ENCODE measurements at places on chromosomes 7 and 10.
A peak's percentile ranks its signal among the peaks of the same experiment; 100 is the strongest.

- peak; percentile 89 for DNase-seq
Observed at GRCh38 chr7:76069238-76069638, 21.3 kb downstream of the MDH2 start.

GRCh38 chr10:121654021-121654545 lies 55.8 kb upstream of the FGFR2 start:
- no peak for DNase-seq

GRCh38 chr10:76946270-76946669 lies 691.3 kb downstream of the KCNMA1 start:
- peak; percentile 17 for DNase-seq

DNA sequence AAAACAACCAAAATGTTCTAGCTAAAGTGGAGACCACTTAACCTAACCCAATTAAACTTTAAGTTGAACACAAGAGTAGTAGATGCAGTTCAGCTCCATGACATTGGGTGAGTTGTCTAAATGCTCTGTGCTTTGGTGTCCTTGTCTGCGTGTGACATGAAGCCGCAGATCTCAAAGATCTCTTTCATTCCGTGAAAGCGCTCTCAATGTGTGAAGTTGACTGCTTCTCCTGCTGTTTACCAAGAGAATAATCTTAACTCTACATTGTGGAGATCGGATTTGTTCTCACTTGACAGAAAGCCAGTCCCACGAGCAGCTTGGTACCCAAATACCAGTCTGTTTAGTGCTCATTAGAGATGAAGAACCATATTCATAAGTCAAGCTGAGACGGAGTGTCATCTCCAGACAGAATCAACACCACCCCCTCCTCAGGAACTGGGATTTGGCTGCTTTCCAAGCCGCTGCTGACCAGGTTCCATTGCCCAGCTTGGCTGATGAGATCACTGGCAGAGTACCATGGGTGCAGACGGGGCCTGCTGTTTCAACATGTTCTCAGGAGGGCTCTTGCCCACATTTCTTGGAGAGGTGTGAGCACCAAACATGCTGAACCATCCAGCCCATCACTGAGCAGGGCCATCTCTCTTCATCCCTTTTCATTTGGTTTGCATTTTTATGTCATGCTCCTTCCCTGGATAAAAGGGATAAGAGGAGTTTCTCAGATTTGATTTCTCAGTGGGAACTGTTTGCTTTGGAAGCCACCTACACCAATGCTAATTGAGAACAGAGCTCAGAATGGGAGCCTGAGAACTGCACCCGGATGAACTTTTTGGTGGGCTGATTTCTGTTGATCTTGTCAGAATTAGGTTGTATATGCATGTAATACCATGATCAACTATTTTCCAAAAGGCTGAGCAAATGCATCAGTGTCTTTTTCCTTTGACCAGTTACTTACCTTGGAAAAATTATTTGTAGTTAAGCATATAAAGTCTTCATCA lies 95.8 kb upstream of the AGBL3 start:
- no peak for DNase-seq

- DNase-seq, result no peak
Observed at GRCh38 chr7:36203071-36203790, 50.2 kb downstream of the EEPD1 start.

DNA sequence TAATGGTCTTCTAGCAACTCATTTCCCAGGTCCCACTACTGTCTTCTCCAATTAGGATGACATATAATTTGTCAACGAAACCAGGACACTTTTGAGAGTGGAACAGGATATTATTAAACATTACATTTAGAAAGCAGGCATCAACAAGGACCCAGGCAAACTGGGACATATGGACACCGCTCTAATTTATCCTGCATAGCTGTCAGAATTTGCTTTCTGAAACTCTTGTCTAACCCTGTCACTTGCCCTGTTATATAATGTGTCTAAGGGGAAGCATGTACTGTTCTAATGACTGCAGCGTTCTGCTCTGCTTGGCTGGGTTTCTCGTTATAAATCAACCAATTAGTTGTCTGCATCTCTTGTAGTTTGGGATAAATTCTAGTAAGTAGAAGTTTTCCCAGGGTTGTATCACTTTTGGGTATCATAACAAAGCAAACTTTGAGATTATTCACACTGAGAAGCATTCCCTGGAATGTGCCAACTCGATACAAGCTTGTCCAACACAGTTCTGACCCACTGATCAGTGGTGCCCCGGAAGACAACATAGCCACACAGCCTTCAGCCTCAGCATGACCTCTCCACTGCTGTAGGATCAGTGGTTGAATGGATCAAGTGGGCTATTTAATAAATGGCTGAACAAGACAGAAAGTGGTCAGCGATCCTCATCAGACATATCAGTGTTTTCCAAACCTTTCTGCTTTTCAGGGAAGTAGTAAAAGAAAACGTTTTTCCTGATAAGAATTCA lies 228.1 kb downstream of the KIF20B start:
- no peak for DNase-seq

DNA sequence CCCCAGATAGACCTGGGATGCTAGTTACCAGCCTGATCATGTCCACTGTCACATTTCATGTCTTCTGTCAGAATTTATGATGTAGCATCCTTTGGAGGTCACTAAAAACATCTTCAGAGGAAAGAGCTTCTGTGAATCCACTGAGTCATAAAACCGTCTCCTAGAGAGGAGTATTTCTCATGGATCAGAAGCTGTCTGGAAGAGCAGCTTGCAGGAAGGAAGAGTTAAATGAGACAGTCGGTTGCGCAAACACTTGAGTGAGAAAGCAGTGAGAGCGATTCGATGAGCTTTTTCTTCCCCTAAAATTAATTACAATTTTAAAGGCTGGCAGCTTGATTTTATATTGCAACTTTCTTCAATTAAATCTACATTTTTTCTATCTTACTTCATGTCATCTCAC lies 47.2 kb upstream of the WDR11 start:
- DNase-seq, result no peak

DNA sequence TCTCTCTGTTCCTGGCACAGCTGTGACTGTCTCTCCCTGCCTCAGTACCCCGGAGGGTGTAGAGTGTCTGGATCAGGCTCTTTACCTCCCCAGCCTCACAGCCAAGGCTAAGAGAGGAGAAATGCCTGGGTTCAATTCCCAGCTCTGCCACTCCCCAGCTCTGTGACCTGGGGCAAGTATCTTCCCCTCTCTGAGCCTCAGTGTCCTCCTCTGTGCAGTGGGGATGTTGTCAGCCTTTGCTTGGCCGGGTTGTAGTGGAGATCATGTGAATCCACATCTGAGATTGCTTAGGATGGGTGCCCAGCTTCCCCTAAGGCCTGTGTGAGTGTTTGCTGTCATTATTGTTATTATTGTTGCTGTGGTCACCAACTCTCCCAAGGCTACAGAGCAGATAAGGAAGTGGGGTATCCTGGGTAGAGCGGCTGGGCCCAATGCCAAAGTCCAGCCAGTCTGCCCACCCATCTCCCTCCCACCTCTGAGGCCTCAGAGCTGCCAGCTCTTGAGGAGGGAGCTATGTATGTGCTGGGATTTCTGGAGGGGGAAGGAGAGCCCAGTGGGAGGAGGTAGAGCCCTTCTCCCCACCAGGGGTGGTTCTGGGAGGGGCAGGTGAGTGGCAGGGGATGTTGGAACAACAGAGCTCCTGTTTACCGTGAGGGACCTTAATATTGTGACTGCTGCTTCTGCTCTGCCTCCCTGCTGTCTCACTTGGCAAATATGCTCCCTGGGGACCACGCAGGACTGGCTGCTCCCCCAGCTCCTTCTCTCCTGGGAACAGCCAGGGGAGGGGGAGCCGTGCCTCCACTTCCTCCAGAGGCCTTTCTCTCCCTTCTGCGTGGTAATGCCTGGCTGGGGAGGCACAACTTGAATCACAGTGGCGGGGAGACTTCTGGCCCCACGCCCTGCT lies 170.5 kb downstream of the RPS24 start:
- no peak for DNase-seq

GRCh38 chr10:128540781-128541761 lies 414.8 kb upstream of the MKI67 start:
- DNase-seq, result no peak

GRCh38 chr10:21637795-21638194 lies 103.8 kb downstream of the MLLT10 start:
- no peak for DNase-seq

GRCh38 chr7:66167773-66168387 lies 37.3 kb upstream of the TPST1 start:
- peak; percentile 69 for DNase-seq

DNA sequence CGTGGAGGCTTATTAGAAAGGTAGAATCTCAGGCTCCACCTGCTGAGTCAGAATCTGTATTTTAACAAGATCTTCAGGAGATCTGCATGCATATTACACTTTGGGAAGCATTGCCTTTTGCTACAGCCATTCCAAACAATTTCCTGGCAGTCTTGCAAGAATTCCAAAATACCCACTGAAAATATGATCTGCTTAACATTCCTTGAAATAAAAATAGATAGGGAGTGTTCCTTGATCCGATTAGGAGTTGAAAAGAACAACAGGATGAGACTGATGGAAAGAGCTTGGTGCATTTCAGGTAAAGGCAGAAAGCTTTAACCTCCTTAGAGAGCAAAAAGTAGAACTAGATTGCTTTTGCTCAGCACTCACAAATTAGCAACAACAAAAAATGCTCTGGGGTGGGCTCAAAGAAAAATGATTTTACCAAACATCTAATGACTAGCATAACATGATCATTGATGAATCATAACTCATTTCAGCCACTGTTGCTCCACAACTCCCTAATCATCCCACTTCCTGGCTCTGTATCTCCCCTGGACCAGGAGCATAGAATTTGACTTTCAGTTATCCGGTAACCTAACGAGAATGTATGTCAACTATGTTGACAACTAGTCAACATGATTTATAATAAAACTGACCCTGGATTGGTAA lies 115.2 kb downstream of the RNLS start:
- DNase-seq, result no peak

GRCh38 chr7:108109221-108109908 lies 20.8 kb downstream of the LAMB4 start:
- DNase-seq, result no peak

DNA sequence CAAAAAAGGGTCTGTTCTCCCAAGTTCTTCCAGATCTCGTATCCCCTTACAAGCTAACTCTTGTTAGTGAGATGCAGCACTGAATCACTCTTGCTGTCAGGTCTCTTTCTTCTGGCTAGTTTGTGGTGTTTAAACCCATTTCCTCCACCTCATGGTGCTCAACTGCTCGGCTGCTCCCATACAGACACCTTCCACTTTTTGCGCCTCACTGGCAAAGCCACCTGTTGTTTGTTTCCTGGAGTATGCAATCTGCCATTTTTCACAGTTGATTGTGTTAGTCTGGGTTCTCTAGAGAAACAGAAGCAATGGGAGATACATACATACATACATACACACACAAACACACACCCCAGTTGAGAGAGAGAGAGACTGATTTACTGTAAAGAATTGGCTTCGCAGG lies 124.4 kb upstream of the SP8 start:
- DNase-seq, result no peak

DNA sequence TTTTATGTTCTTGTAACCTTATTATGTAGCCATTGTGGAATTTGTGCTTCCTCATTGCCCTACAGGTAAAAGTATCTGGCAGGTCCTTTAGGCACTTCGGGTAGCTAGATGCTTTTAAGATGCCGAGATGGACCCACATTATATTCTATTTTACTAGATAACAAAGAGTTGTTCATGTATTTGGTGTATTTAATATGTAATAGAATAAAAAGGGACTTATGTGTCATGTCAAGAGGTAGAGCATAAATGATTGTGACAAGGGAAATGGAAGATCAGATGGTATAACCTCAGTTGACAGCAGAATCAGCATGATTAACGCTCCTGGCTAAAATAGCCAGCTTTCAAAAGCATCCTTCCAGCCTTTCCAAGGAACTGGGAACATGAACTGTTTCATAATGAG lies 50.6 kb downstream of the NPY start:
- DNase-seq, result no peak

GRCh38 chr10:118913825-118914224 lies 115.7 kb upstream of the NANOS1 start:
- no peak for DNase-seq

DNA sequence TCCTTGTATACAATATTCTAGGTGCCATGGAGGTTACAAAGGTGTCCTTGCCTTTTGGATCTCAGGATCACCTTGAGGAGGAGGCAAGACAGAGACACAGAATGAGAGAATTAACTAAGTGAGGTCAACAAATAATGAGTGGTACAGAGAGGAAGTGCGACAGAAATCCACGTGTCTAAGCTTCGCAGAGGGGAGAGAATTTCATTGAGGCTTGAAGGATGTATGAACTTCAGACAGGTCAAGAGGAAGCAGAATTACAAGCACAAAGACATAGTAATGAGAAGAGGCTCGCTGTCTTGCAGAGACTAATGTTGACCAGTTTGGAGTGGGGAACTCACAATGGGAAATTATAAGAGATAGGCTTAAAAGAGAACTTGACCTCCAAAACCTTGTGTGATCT lies 308.7 kb downstream of the FRMD4A start:
- DNase-seq, result no peak

- DNase-seq, result peak; percentile 57
Observed at GRCh38 chr10:132319853-132320653, 11.9 kb upstream of the LRRC27 start.

DNA sequence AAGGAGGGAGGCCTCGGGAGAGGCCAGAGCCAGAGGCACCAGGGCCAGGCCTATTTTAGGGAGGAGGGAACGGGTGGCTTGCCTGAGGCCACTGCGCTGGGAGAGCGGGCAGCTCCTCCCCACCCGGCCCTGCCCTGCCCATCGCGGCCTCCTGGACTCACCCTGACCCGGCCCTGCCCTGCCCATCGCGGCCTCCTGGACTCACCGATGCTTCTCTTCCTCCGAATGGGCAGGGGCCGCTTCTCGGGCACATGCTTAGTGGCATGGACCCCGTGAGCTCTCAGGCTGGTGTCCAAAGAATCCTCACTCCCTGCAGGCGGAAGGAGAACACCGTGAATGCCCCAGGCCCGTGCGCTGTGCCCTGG lies 7.5 kb downstream of the PDGFA start:
- DNase-seq, result no peak

GRCh38 chr10:119478111-119478802 lies 64.3 kb downstream of the RGS10 start:
- DNase-seq, result no peak

DNA sequence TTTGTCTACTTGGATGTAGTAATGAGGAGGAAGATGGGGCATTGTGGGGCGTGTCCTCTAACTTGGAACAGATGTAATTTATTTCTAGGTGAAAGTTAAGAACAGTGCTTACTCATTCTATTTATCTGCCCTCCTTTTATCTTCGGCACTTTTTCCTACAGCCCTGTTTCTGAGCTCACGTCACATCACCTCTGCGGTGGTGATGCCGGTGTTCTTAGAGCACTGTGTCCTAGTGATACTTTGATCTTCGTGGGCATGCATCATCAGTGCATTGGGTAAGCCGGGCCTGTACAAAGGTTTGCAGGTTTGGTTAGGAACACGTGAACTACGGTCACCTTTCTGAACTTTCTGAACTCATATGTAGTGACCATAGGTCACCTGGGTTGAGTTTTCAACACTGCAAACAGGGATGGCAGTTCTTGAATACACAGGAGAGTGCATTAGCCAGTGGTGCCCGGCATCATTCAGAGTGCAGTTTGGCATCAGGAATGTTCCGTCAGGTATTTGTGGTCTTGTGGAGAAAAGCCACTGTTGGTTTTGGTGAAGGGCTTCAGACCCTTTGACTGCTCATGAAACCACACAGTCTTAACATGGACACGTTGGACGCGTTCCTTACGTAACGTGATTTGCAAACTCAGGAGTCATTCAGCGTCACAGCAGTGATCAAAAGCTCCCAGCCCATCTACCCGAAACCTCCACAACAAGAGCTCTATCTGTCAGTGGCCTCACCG lies 5.6 kb downstream of the POR start:
- no peak for DNase-seq
